Activated CD4-positive, alpha-beta T cell treated with anti-CD3 and anti-CD28 coated beads, Interleukin-2, amount 50 U/mL, for 48 hours (primary cell): ENCODE measurements at places on chromosomes 7 and 10.

- no peak for DNase-seq
Measured at GRCh38 chr7:99825452-99825851, 2.4 kb upstream of the CYP3A43 start.

DNA sequence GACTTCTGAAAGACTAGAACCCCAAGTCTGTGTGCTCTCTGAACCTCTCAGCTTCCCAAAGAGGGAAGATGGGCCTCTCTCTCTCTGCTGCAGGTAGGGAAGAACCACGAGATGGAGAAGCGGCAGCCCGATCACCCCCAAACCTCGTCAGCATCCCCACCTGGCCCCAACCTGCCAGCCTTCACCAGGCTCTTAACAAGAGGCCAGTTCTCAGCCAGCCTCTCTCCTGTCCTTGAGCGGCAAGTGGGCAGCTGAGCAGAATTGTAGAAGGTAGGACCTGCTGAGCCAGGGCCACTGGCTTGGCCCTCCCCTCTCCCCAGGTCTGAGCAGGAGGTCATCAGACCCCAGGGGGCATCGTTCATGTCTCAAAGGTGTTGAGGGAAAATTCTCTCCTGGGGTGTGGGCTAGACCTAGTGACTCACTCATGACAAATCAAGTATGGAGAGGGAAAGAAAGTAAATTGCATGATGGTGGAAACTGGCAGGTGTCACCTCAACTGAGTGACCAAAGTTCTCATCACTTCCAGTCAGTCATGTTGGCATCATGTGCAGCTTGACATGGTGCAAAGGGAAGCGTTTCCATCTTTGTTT is 92.0 kb upstream of the GPR26 start:
- DNase-seq = no peak

- no peak for DNase-seq
Measured at GRCh38 chr10:34249634-34250033, 565.5 kb downstream of the PARD3 start.

DNA sequence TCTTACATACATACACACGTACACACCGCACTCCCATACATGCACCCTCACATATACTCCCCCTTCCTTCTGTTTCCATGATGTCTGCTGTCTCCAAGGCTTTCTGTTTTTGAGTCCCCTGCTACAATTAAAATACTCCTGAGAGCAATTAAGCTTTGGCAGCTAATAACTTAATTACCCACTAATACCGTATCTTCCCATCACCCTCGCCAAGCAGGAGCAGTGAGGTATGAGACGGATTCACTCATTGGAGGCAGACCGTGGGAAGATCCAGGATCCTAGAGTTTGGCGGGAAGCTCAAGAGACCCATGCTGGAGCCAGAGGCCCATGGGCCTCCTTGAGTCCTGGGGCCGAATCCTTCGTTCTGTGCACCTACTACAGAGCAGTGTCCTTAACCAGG is 1.7 kb upstream of the CALN1 start:
- DNase-seq = no peak
